Endothelial cell of umbilical vein (primary cell): ENCODE measurements at places on chromosomes 3 and 15. TPM values are rescaled to one million over a fixed set of nuclear protein-coding genes. Genes with fewer than 3 reads are reported as not detected.

DNA sequence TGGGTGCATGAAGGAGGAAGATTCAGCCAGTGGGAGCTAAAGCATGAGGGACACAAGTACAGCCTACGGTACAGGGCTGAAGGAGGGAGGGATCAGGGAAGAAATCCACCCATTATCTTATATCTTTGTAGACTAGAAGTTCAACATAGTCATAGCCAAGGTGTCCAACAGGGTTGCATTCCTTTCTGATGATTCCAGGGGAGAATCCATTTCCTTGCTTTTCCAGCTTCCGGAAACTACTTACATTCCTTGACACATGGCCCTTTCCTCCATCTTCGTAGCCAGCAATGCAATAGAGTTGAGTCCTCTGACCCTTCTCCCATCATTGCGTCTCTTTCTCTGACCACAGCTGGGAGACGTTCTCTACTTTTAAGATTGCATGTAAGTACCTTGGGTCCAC, 471.0 kb upstream of the SEMA6D start:
- peak overlapping the region; percentile 29 for H3K27ac ChIP-seq
- peak; percentile 33 for DNase-seq

The OR5K2 gene
- not detected in 2 replicates for total RNA-seq

- H3K4me3 ChIP-seq, result no peak overlapping the region
- no peaks in the 10 kb centered on the region for H3K36me3 ChIP-seq
- peaks cover 73% of the 10 kb centered on the region for H3K27me3 ChIP-seq
- no peak overlapping the region for H3K27ac ChIP-seq
- DNase-seq, result no peak
These were observed 7.2 kb upstream of the EOMES start for GRCh38 chr3:27729325-27729724.

- no peaks in the 10 kb centered on the region for H3K27me3 ChIP-seq
- peaks cover 28% of the 10 kb centered on the region for H3K4me1 ChIP-seq
- no peak for DNase-seq
- no peaks in the 10 kb centered on the region for H3K36me3 ChIP-seq
- no peak overlapping the region for H3K4me3 ChIP-seq
These were observed 150.8 kb upstream of the TSPAN3 start for GRCh38 chr15:77221708-77222107.

- no peaks in the 10 kb centered on the region for H3K4me1 ChIP-seq
- no peaks in the 10 kb centered on the region for H3K36me3 ChIP-seq
- H3K27ac ChIP-seq, result no peak overlapping the region
- DNase-seq, result peak; percentile 39
- no peak overlapping the region for H3K4me3 ChIP-seq
These were observed 8.3 kb upstream of the EPHA3 start for GRCh38 chr3:89098964-89099585.

- no peaks in the 10 kb centered on the region for H3K36me3 ChIP-seq
- no peak overlapping the region for H3K27ac ChIP-seq
- no peak overlapping the region for H3K4me3 ChIP-seq
These were observed 11.7 kb upstream of the MUSTN1 start for GRCh38 chr3:52846432-52846965.

The FBLN2 gene
- total RNA-seq, result 0.07 and 1.4 TPM in 2 replicates

The SERINC4 gene
- 0.12 TPM in 1 of 2 replicates, not detected in the other for total RNA-seq

DNA sequence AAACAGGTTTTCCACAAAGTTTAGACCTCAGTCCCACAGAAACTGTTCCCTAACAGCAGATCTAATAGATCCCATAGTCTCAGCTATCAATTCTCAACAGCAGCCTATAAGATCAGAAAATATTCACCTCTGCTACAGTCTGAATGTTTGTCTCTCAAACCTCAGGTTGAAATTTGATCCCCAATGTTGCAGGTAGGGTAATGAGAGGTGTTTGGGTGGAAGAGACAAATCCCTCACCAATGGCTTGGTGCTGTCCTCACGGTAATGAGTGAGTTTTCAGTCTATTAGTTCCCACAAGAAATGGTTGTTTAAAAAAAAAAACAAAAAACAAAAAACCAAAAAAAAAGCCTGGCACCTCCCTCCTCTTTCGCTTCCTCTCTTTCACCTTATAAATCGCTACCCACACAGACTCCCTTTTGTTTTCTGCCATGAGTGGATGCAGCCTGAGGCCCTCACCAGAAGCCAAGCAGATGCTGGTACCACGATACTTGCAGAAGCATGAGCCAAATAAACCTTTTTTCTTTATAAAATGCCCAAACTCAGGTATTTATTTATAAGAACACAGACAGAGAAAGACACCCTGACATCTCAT, 14.2 kb downstream of the ZNF280D start:
- no peak overlapping the region for H3K4me3 ChIP-seq
- H3K36me3 ChIP-seq, result no peaks in the 10 kb centered on the region
- H3K27ac ChIP-seq, result no peak overlapping the region
- no peaks in the 10 kb centered on the region for H3K4me1 ChIP-seq

The FAM107A gene
- 8.2 and 10.7 TPM in 2 replicates for total RNA-seq

DNA sequence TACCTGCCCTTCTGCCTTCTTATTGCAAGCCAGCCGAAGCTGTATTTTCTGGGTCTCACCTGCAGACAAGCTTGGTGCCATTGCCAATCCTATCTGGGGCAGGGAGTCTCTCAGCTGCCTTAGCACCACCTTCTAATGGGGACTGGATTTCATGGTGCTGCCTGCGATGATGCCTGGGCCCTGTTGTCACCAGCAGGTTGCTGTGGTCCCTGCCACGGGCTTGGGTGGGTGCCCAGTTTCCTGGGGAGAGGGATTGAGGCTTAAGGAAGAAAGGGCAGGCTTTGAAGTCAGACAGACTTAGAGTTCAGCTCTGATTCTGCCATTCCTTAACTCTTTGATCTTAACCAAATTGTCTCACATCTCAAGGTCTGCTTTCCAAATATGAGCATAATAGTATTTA, 87.4 kb upstream of the CD96 start:
- no peak overlapping the region for H3K27ac ChIP-seq
- no peak overlapping the region for H3K4me3 ChIP-seq
- no peaks in the 10 kb centered on the region for H3K36me3 ChIP-seq

The ROPN1 gene
- not detected in 2 replicates for total RNA-seq

The CADPS gene
- total RNA-seq, result not detected in 2 replicates

The FES gene
- 51.0 and 58.1 TPM in 2 replicates for total RNA-seq

GRCh38 chr15:66411190-66411589, 24.5 kb downstream of the MAP2K1 start:
- no peak for DNase-seq
- no peaks in the 10 kb centered on the region for H3K27me3 ChIP-seq
- no peaks in the 10 kb centered on the region for H3K36me3 ChIP-seq
- no peak overlapping the region for H3K4me3 ChIP-seq

DNA sequence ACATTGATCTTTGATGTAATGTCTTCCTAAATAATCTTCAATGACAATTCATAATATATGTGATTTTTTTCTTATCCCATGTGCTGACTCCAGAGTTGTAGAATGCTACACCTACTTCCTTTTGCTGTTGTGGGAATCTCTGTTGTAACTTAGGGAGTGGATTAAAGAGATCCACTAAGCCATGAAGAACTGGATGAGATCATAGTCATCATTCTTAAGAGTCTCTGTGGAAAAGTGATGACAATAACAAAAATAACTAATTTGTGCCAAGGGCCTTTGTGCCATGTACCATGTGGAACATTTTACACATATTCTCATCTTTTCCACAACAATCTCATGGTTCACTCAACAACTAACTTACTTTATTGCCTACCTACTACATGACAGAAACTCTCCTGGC, 162.9 kb upstream of the PDZRN3 start:
- no peak overlapping the region for H3K4me3 ChIP-seq
- no peak for DNase-seq
- no peak overlapping the region for H3K27ac ChIP-seq
- peaks cover 10% of the 10 kb centered on the region for H3K4me1 ChIP-seq
- H3K27me3 ChIP-seq, result no peaks in the 10 kb centered on the region
- H3K36me3 ChIP-seq, result no peaks in the 10 kb centered on the region

DNA sequence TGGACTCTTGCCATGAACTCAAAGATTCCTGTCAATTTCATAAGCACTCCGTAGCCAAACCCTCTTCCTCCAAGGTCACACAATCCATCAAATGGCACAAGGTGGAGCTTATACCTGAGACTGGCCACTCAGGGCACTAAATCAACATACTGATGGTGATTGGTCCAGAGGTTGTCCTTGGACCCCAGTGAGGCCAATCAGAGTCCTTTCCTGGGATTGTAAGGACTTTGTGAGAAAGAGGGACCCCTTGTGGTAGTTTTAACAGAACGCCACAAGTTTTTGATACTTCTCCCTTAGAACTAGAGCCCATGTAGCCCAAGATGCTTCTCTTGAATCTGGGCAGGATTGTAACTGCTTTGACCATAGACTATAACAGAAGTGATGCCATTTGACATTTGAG, 44.4 kb upstream of the LARS2 start:
- H3K4me1 ChIP-seq, result no peaks in the 10 kb centered on the region
- no peaks in the 10 kb centered on the region for H3K27me3 ChIP-seq
- no peak overlapping the region for H3K4me3 ChIP-seq
- H3K36me3 ChIP-seq, result no peaks in the 10 kb centered on the region
- H3K27ac ChIP-seq, result no peak overlapping the region

DNA sequence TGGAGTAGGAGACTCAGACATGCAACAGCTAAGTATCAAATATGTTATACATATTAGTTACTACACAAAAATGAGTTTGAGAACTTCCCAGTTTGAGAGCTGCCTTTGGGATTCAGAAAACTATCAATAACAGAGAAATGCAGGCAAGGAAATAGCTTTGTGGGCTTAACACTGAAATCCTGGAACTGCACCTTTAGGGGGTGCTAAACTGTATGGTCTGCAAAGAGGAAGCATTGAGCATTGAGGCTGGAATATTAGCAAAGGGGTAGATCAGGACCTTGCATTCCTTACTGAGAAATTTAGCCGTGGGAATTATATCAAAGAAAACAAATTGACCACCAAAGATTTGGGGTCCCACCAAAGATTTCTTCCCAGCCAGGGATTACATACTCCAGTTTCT, 580.0 kb downstream of the ZNF385D start:
- H3K27ac ChIP-seq, result no peak overlapping the region
- no peaks in the 10 kb centered on the region for H3K36me3 ChIP-seq
- H3K27me3 ChIP-seq, result no peaks in the 10 kb centered on the region
- H3K4me3 ChIP-seq, result no peak overlapping the region

GRCh38 chr3:156368189-156368588, 186.7 kb downstream of the SSR3 start:
- H3K4me3 ChIP-seq, result no peak overlapping the region
- H3K36me3 ChIP-seq, result no peaks in the 10 kb centered on the region
- H3K4me1 ChIP-seq, result no peaks in the 10 kb centered on the region
